Stimulated activated CD4-positive, alpha-beta T cell treated with anti-CD3 and anti-CD28 coated beads, TNF-alpha, amount 100 ng/mL, for 48 hours (primary cell): ENCODE measurements at places on chromosomes 11 and 22.

- DNase-seq, result no peak
Observed at GRCh38 chr11:62504158-62504973, 42.2 kb downstream of the AHNAK start.

DNA sequence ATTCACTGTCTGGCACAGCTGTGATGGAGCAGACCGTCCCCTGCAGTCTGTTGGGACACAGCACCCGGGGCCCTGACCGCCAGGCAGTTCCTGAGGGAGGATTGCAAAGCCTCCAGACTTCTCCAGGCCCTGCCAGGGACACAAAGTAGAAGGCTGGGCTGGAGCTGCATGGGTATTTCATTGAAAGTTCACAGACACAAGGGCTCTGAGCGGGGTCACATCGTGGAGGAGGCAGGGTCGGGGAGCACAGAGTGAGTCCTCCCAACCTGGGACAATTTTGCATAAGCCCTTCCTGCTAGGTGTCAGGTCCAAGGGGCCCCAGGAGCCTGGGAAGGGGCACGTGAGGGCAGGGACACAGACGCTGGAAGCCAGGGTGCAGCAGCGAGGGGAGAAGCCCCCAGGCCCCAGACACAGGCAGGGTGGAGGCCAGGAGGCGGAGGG is 15.7 kb downstream of the IFITM10 start:
- no peak for DNase-seq

GRCh38 chr11:107655602-107656001 is 56.3 kb downstream of the SLN start:
- DNase-seq, result no peak

DNA sequence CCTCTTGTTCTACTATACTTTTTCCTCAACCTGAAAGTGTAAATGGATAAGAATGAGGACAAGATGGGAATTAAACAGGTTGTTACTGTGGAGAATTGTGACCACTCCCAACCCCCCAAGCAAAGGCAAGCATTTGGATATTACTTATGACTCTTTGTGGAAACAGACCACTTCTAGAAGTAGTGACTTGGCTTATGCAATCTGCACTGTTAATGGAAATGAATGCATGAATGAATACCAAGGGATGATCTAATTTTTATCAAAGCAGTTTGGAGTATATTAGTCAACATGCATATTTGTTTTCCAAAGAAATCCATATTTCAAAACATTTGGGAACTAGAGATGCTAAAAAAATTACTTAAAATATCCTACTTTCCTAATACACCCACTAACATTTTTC is 35.3 kb downstream of the AMOTL1 start:
- DNase-seq, result no peak

DNA sequence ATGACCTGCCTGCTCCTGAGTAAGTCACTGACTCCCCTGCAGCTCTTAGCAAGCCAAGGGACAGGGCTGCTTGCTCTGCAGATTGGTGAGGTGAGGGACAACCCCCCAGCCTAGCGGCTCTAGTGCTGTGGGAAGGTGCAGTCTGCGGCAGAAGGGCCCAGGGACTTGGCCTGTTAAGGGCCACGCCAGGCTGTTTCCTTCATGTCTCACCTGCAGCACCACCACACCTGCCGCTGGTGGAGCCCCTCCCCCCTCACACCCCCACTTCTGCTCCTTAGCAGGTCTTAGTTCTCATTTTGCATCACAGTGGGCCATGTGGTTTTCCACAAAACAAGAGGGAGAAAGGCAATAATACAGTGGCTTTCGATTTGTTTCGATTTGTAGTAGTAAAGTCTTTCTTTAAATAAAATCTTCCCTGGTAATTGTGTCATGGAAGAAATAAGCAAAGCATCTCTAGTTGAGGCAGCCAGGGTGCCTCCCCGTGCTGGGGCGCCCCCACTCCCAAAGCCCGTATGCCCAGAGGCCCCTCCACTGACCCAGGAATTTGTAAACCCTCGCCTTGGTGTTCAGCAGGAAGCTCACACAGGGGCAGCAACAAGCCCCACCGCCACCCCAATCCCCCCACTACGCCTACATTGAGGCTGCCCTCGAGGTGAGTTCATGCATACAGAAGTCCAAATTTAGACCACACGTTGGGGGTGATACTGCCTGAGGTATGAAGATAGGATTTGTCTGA is 86.5 kb upstream of the CLDN5 start:
- DNase-seq, result peak; percentile 33

- DNase-seq, result no peak
Observed at GRCh38 chr22:44714703-44715350, 12.8 kb downstream of the PRR5 start.
